ENCODE measurements at places on chromosomes 2 and 18.

GRCh38 chr18:44943311-44943881, 262.7 kb downstream of the SETBP1 start:
- DNase-seq, result peak; percentile 75

- DNase-seq, result no peak
Measured at GRCh38 chr2:85580206-85580605, 2.8 kb downstream of the VAMP8 start.

- peak; percentile 90 for DNase-seq
Measured at GRCh38 chr2:150122871-150123613, 364.4 kb downstream of the RND3 start.

- DNase-seq, result peak; percentile 33
Measured at GRCh38 chr2:132766573-132766972, 96.6 kb upstream of the LYPD1 start.

DNA sequence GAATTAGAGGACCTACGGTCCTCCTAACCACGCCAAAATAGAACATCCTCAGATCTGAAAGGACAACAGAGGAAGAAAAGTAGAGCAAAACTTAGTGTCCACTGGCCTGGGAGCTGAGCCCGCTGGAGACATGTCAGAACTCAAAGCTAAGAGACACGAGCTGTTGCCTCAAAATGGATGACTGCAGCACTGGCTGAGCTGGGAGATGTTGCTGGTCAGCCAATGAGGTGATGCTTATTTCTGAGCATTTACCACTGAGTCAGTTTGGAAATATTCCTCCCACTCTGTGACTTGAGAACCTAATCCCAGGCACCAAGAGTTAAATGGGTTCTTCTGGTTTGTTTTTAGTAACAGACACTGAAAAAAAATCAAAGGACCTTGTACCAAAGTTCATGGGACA, 32.6 kb downstream of the FBXO15 start:
- peak; percentile 72 for DNase-seq

- DNase-seq, result no peak
Measured at GRCh38 chr2:84083984-84084383, 375.1 kb downstream of the SUCLG1 start.

GRCh38 chr18:56641714-56642337, 3.4 kb upstream of the TXNL1 start:
- DNase-seq, result peak; percentile 71

DNA sequence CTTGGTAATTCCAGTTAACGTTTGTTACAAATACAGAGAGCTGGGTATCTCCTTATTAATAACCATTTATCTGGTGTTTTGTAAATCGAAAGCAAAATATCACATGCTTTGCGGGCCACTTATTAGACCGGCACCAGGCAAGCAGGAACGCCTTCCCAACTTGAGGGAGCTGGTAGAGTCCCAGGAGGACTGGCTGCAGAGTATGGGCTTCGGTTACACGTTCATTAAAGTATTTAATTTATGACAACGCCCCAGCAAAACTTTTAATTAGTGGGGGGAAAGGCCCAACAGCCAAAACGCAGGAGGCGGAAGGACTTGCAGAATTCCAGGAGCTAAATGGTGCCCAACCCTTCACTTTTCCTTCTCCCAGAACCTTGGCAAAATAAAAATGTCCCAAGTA, 3.7 kb downstream of the SMAD7 start:
- DNase-seq, result peak; percentile 29

- no peak for DNase-seq
Measured at GRCh38 chr18:22974001-22974400, 40.9 kb downstream of the RBBP8 start.

DNA sequence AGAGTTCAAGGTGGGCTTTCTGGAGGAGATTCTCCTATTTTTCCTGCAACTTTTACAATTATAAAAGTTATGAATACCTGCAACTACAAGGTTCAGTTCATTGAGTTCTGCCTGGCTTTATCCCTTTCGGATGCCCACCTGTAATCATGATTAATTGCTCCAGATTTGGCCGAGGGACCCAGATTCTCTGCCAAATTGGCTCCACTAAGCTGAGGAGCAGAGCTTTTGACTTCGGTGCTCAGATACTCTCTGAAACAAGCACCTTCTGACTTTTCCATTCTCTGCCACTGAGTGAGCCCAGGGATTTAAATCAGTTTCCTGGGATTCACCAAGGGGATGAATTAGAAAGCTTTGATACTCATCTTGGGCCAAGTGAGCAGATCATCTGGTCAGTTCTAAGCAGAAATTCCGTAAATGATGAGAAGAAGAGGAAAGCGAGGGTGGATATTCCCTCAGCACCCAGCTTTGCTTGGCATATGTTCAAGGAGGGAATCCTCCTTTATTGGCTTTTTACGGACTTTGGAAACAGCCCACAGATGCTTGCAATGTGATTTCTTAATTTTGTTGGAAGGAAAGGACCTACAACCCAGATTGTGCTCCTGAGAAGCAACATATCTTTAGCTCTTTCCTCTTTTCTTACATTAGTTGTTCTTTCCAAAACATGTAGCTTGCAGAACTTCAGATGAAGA, 179.2 kb downstream of the SETBP1 start:
- DNase-seq, result no peak

- DNase-seq, result no peak
Measured at GRCh38 chr2:98065808-98066207, 21.2 kb upstream of the VWA3B start.

Data from EH (cell line).